ENCODE measurements at places on chromosomes 6 and 20.

GRCh38 chr6:28658475-28659249 lies 133.0 kb downstream of the GPX5 start:
- no peak for DNase-seq

DNA sequence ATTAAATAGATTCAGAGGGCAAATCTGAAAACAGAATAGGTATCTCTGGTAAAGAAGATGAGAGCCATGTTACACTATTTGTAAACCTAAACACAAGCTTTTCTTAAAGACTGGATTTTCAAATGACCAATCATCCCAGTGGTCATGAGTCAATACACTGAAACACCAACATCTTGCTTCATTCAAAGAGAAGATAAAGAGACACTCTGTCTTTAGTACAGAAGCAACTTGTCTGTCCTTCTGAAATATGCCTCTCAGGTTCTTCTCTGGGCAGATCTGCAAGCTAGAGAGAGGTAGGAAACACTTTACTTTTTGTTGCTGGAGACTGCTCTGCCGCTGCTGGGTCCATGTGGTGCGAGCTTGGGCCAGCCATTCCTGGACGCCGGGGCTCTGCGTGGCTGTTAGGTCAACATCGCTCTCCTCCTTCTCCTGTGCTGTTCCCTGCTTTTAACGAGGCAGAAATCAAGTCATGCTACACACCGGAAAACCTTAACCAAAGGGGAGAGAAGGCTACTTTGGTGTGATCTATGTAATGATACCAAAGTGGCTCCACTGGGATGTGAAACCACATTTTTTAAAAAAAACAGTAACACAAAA lies 368.2 kb downstream of the SYNE1 start:
- DNase-seq = no peak

GRCh38 chr20:3681931-3682781 lies at the start of gene ADAM33:
TSS of gene ADAM33 (minus strand) at chr20:3682010. CDS start at chr20:3682004, 6 bp downstream.
- DNase-seq = no peak

- DNase-seq = no peak
These were observed 609.3 kb upstream of the IMPG1 start for GRCh38 chr6:76681781-76682180.

GRCh38 chr6:134675110-134676054 lies 274.5 kb downstream of the ALDH8A1 start:
- no peak for DNase-seq

DNA sequence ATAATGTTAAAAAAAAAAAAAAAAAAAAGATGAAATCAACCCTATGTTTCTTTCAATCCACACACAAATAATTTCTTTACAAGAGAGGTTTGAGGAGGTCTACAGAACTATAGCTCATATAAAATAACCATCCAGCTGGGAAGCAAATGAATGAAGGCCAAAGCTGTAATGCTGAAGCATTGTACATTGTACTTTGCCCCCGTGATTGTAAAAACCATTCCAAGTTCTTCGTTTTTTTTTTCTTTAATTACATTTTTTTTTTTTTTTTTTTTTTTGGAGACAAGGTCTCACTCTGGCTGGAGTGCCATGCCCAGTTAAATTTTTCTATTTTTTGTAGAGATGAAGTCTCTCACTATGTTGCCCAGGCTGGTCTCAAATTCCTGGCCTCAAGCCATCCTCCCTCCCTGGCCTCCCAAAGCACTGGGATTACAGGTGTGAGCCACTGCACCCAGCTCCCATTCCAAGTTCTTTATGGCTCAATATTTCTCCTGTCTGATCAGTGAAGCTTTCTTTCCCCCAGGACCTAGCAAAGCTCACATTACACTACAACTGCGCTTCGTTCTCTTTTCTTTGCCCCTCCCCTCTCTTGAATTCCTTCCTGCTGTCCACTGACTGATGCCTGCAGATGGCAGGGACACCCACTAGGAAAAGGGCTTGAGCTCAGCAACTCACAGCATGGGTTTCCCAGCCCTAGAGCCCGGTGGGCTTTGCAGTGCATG lies 53.0 kb upstream of the NOP56 start:
- DNase-seq = no peak

GRCh38 chr6:77502981-77503380 lies 39.7 kb upstream of the HTR1B start:
- no peak for DNase-seq

- no peak for DNase-seq
These were observed 28.3 kb downstream of the RIN2 start for GRCh38 chr20:19786311-19786710.

DNA sequence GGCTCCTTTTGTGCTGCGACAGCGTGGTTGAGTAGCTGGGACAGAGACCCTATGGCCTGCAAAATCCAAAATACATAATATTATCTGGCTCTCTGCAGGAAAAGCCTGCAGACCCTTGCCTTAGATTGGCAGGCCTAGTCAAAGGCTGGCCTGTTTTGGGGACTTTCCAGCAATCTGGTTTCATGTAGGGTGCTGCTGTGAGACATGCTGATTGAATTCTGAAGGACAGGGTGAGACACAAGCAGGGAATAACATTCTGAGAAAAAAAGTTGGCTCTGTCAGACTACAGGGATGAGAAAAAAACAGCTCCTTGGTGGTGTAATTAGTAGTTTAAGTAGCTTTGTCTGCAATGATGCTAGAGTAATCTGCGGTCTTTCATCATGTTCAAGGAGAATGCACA lies 402.7 kb upstream of the AGPAT4 start:
- no peak for DNase-seq

DNA sequence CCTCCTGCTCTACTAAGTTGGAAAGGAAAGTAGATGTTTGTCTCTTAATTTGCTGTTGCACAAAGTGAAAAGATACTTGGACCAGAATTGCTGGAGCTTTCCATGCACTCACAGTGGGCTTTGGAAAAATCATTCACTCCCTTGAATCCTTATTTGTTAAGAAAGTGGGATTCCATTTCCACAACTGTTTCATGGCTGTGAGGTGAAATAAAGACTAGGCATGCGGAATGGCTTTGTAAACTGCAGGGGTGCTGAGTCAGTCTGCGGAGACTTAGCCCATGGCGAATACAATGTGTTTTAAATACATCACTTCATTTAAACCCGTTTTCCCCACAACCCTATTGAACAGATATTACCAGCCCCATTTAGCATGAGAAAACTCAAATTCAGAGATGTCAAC lies 36.8 kb upstream of the CLDN20 start:
- DNase-seq = no peak

DNA sequence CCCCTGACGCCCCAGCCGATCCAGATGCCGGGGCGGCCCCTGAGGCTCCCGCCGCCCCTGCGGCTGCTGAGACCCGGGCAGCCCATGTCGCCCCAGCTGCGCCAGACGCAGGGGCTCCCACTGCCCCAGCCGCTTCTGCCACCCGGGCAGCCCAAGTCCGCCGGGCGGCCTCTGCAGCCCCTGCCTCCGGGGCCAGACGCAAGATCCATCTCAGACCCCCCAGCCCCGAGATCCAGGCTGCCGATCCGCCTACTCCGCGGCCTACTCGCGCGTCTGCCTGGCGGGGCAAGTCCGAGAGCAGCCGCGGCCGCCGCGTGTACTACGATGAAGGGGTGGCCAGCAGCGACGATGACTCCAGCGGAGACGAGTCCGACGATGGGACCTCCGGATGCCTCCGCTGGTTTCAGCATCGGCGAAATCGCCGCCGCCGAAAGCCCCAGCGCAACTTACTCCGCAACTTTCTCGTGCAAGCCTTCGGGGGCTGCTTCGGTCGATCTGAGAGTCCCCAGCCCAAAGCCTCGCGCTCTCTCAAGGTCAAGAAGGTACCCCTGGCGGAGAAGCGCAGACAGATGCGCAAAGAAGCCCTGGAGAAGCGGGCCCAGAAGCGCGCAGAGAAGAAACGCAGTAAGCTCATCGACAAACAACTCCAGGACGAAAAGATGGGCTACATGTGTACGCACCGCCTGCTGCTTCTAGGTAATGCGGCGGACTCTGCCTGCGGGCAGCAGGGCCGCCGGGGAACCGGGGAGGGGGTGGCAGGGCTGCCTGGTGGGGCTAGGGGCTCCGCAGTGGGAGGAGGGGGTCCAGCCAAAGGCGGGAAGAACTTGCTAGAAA lies 2.3 kb downstream of the GNAS start:
- DNase-seq = no peak

- no peak for DNase-seq
These were observed 10.2 kb upstream of the DEFB113 start for GRCh38 chr6:49979584-49979983.

- no peak for DNase-seq
These were observed 175.5 kb downstream of the EPM2A start for GRCh38 chr6:145559836-145560235.

Measured in activated CD8-positive, alpha-beta memory T cell treated with anti-CD3 and anti-CD28 coated beads for 48 hours (primary cell).